ENCODE measurements at places on chromosomes 16 and 17.

- DNase-seq = no peak
Measured at GRCh38 chr16:87551487-87551886, 50.8 kb upstream of the JPH3 start.

DNA sequence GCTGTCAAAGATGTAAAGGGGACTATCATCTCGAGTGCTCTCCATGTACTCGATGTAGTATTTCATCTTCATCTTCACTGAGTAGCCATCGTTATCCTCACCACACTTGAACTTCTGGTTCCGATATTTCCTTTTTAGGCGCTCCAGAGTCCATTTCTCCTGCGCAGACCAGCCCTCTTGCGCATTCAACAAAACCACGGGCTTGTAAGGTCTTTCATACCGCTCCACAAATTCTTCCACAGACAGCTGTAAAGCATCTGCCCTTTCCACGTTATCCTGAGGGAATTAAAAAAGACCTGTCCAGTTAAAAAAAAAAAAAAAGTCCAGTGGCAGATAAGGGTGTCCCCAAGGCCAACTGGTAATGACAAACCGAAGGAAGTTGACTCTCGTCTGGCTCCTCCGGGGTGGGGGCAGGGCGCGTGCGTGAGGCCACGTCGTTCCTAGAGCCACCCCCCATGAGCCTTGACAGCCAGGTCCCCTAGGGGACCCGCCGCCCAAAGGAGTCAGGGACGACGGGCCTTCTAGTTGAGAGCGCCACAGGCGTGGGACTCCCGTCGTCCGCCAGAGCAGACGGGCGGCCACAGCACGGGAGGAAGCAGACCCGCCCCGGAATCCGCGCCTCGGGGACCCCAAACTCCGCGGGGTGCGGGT, 701 bp downstream of the JMJD6 start:
- no peak for DNase-seq

- no peak for DNase-seq
Measured at GRCh38 chr17:7839190-7839875, 5.3 kb downstream of the KDM6B start.

DNA sequence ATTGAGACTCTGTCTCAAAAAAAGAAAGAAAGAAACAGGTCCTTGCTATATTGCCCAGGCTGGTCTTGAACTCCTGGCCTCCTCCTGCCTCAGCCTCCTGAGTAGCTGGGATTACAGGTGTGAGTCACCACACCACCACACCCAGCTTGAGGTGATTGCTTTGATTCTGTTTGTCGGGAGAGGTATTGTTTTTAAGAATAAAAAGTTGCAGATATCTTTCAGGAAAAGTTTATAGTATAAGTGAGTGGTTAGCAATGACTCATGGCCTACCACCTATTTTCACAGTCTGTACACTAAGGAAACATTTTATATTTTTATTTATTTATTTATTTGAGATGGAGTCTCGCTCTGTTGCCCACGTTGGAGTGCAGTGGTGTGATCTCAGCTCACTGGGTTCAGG, 45.0 kb downstream of the RHOT1 start:
- DNase-seq = no peak

DNA sequence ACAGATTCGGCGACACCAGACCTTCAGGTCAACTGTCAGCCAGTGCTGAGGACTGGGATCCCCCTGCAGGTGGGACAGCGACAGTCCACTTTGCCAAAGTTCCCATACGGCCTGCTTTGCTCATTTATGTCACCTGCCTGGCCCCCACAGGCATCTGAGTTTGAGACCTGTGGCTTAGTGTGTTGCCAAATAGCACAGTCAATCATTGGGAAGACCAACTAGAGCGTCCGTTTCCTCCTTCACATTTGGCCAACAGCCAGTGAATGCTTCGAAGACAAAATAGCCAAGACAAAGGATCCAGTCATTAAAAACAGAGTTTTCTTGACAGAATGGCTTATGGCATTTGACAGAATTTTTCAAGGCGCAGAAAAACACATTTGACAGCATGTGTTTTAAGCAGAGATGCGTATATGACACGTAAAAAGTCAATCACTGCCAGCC, 113.8 kb downstream of the ABCC12 start:
- DNase-seq = no peak

DNA sequence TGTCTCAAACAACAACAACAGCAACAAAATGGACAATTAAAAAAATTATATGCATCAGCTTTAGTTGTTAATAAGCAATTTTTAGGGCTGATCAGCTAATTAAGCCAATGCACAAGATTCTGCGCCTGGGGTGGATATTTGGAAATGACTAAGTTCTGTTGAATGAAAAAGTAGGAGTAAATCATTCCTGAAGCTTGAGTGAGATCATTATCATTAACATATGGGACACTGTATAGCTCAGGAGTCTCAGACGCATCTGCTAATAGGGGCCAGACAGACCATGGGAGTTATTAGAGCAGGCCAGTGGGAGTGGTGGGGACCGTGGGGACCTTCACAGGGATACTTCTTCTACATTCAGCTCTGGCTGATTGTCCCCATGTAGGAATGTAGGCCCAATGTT, 22.8 kb downstream of the IRX5 start:
- DNase-seq = no peak

- peak; percentile 30 for DNase-seq
Measured at GRCh38 chr16:12271006-12271405, 294.5 kb downstream of the SNX29 start.

GRCh38 chr17:7572338-7572587, 7.2 kb upstream of the CD68 start:
- no peak for DNase-seq

DNA sequence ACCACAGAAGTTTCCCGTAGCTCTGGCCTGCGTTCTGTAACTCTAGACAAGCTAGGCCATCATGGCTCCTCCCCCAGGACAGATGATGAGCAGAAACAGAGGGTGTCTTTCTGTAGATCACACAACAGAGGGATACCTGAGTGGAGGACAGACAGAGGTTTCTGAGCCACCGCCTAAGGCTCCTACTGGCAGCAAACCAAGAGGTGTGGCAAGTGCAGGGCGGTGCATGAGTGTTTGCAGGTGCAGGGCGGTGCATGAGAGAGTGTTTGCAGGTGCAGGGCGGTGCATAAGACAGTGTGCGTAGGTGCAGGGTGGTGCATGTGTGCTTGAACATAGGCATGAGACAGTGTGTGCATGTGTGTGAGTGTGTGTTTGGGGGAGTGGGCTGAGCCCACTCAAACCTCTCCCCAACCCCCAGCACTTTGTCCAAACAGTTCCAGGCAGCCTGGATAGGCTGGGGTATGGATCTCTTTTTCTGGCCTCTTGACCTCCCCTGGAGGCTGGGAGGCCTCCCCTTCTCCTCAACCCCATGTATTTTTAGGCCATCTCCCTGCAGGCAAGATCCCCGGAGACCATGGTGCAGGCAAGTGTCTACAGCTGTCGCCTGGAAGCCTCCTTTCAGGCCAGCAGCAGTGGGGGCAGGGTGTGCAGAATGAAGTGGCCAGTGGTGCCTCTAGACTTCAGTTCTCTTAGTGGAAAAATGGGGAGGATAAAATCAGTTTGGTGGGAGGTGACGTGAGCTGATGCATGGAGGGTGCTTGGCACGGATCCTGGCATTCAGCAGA, 53.4 kb upstream of the CBX4 start:
- DNase-seq = no peak

- DNase-seq = no peak
Measured at GRCh38 chr16:21597561-21598030, 1.8 kb upstream of the METTL9 start.

GRCh38 chr16:88422733-88423447, 30.2 kb upstream of the ZFPM1 start:
- no peak for DNase-seq

- peak; percentile 68 for DNase-seq
Measured at GRCh38 chr16:2090777-2091546, 43.2 kb downstream of the TSC2 start.

- no peak for DNase-seq
Measured at GRCh38 chr17:5762191-5762590, 177.9 kb upstream of the NLRP1 start.

DNA sequence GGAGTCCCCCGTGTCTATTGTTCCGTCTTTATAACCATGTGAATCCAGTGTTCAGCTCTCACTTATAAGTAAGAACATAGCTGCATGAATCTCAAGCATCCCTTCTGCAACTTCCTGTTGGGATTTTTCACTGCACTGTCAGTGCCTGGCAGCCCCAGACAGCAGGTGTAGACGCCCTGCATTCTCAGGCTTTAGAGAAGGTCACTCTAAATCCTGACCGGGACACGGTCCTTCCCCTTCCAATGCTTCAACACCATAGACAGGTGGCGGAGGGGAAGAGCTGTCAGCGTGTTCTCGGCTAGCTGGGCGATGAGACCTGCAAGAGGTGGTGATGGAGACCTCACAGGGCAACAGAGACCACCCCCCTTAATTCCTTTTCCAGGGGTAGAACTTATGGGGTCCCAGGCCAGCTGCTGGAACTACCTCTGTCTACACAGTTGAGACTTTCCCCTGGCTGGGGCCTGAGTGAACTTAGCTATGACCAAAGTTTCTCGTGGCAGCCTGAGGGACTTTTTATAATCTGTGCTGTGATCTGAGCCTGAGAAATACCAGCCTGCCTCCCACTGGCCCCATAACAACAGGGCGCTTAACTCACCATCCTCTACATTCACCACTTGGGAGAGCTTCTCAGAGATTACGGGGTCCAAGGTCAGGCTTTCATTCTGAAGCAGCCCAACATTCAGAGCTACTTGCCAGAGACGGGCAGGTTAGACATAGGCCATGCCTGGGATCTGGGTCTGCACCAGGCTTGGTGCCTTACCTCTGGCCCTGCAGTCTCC, 143.2 kb upstream of the TNRC6C start:
- no peak for DNase-seq

DNA sequence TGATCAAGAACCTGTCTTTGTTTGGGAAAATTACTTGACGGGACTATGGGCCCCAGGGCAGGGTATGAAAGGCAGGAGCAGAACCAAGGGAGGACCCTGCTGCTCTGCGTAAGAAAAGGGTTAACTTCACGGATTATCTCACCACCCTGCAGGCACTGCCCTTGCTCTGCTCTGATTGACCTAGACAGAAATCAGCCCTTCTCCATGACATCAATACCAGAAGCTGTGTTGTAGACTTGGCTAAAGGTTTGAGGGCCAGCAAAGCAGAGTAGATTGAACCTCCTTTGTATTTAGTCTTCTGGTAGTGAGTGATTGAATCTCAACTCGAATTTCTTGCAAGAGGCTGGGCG, 52.9 kb upstream of the ETV4 start:
- no peak for DNase-seq

- no peak for DNase-seq
Measured at GRCh38 chr17:28384281-28385036, 13.0 kb downstream of the SARM1 start.

- no peak for DNase-seq
Measured at GRCh38 chr17:7654832-7655540, 4.3 kb downstream of the ATP1B2 start.

- no peak for DNase-seq
Measured at GRCh38 chr16:69327585-69328310, 2.6 kb downstream of the PDF start.

- DNase-seq = no peak
Measured at GRCh38 chr17:17484451-17484899, 7.7 kb downstream of the MED9 start.

DNA sequence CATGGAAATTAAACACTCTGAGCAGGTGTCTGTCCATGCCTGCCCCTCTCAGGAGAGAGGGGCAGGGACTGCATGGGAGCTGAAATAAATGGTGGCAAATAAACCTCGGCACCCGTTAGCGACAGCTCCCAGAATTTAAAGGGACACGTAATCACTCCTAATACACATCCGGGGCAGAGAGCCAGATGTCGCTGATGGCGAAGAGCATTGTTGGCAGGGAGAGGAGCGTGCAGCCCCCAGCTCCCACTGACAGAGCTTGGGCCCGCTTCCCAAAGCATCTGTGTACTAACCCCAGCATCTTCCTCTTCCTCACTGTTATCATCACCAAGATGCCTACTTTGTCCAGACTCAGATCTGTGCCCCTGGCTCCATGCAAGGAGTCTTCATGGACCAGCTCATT, 85.8 kb downstream of the IRX5 start:
- DNase-seq = no peak

- no peak for DNase-seq
Measured at GRCh38 chr16:85029408-85029784, 1.8 kb downstream of the KIAA0513 start.

DNA sequence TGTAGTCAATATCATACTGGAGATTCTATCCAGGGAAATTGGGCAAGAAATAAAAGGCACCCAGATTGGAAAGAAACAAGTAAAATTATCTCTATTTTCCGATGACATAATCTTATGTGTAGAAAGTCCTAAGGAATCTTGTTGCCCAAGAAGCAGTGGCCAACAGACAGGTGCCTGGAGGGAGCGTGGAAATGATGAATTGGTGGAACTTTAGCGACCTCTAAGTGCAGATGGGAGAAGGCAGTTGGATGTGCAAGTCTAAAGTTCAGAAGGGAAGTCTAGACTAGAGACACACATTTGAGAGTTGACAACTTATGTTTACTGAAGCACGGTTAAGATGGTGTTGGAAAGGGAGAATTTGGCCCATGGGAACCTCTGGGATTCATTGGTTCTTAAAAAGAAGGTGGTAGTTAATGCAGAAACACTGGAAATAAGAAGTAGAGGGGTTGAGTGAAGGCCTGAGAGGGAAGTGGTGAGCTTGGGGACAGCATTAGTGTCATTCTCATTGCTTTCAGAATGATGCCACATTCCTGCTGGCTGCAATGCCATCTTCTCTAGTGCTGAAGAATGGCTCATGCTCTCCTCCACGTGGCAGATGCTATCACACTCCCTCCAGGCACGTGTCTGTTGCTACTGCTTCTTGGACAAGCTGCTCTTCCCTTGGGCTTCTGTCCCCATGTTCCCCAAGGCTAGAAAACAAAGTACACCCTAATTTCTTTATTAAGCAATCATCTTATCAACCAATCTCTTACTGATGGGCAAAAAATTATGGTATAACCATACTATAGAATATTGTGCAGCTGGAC, 24.0 kb downstream of the TAT start:
- peak; percentile 15 for DNase-seq

- no peak for DNase-seq
Measured at GRCh38 chr17:47918006-47918405, 22.0 kb downstream of the SP2 start.

- DNase-seq = no peak
Measured at GRCh38 chr17:27049104-27049784, 244.7 kb upstream of the WSB1 start.

- no peak for DNase-seq
Measured at GRCh38 chr17:28865946-28866752, 11.3 kb downstream of the ERAL1 start.

- DNase-seq = peak; percentile 8
Measured at GRCh38 chr17:10631048-10631700, 25.9 kb downstream of the MYH3 start.

All from NT2/D1 (cell line).